ENCODE measurements at places on chromosomes 1 and 21.

DNA sequence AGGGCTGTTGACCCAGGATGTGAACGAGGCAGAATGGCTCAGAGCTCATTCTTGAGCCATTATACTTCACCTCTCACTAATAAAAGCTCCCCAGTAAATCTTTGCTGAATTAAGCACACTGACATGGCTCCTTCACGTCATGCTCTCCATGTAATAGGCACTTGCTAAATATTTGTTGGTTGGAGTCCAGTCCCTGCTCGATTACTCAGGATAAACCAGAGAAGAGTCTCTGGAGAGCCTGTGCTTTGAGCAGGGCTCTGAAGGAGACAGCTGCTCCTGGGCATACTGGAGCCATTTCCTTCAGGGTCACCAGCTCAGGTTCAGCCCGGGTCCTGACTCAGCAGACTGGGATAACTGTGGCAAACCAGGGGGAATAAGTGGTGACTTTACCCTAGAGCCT lies 46.9 kb downstream of the HLX start:
- DNase-seq = no peak

- DNase-seq = no peak
Measured at GRCh38 chr21:35037384-35037765, 11.7 kb downstream of the RUNX1 start.

- no peak for DNase-seq
Measured at GRCh38 chr21:42361286-42361685, 5.0 kb downstream of the TFF1 start.

- DNase-seq = no peak
Measured at GRCh38 chr1:38014171-38014570, 1.6 kb downstream of the UTP11 start.

- DNase-seq = no peak
Measured at GRCh38 chr1:166272851-166273250, 106.0 kb upstream of the FAM78B start.

DNA sequence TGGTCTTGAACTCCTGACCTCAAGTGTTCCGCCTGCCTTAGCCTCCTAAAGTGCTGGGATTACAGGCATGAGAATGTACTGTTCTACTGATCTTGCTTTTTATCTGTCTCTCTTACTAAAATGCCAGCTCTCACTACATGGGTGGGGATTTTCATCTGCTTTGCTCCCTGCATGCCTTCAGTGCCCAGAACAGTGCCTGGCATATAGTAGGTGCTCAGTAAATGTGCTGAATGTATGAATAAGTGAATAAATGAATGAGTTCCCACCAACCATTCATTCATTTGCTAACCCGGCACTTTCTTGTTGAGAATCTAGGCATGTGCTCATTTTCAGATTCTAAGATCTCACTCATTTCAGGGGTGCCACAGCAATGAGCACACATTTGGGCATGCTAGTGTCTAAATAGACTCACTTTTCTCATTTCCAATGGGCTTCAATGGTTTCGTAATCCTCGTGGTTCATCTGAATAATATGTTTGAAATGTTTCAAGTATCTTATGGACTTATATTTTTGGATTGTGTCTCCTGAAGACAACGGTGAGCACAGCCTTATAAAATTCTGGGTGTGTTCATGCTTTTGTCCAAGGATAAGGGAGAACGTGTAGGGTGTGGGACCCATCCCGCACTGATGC lies 7.6 kb downstream of the DHRS3 start:
- DNase-seq = no peak

DNA sequence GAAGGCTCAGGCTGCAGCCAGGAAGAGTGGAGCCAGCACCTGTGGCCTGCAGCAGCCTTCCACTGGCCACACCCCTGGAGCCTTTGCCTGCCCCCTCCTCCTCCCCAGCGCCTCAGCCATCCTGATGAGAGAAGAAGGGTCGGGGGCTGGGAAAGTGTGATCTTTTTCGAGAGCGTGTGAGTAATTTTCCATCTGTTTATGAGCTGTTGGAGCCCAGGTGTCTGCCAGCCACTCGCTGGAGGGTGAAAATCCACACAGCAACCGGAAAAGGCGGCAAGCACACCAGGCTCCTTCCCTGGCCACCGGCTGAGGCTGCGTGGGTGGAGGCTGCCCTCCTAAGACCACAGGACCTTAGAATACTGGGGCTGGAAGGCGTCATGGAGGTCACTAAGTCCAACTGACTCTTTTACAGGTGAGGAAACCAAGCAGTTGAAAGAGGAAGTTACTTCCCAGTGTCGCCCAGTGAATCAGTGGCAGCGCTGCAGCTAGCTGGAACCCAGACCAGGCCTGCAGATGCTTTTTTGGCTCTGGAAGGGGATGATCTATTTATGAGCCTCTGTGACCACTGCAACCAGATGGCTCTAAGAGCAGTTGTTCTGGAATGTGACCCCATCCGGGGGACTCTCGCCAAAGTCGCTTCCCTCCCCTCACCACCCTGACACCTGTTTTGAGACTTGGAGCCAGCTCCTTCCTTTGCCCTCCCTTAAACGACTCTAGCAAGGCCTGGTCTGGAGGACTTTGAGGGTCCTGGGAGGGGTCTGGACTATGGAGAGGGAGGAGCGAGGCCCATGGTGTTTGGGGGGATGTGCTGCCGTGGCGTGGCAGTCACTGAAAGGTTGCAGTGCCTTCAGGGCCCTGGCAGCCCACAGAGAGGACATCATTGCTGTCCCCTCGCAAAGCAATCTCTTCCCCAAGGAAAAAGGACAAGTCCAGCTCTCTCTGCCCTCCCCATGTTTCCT lies 54.5 kb downstream of the LGR6 start:
- DNase-seq = no peak

GRCh38 chr1:162215902-162216301 lies 146.4 kb downstream of the NOS1AP start:
- no peak for DNase-seq

DNA sequence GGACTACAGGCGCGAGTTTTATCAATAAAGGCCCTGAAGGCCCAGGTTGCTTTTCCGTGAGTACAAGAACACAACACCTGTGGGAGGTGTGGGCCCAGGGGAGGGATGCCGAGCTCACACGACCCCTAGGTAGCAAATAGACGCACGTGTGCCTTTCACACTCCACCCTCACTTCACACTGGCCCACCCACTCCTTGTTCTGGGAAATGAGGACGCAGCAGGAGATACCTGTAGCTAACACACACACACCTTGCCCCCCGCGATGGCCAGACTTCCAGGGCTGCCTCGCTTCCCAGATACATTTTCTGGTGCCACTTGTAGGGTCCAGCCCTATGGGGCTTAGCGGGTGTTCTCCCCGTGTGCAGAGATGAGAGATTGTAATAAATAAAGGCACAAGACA lies 4.3 kb upstream of the CCDC27 start:
- no peak for DNase-seq

GRCh38 chr21:43598416-43599120 lies 60.7 kb downstream of the HSF2BP start:
- no peak for DNase-seq

- DNase-seq = no peak
Measured at GRCh38 chr21:38843806-38844503, 38.2 kb downstream of the ETS2 start.

GRCh38 chr1:186188736-186189135 lies 186.3 kb downstream of the TPR start:
- DNase-seq = no peak

DNA sequence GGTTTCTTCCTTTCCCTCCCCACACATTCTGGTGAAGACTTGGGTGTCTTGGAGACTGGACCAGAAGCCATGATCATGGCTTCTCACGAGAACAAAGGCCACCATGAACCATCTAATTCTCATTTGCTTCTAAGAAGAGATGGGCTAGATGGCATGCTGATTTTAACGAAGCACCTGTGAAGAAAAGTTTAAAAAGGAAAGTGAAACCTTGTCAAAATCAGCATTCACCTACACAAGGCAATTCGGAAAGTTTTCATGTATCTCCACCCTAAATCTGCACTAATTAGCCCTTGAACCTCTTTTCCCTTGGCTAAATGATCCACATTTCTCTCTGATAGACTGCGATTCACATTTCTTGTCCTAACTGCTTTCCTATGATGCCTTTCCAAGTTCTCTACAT lies 114.3 kb upstream of the RAVER2 start:
- no peak for DNase-seq

DNA sequence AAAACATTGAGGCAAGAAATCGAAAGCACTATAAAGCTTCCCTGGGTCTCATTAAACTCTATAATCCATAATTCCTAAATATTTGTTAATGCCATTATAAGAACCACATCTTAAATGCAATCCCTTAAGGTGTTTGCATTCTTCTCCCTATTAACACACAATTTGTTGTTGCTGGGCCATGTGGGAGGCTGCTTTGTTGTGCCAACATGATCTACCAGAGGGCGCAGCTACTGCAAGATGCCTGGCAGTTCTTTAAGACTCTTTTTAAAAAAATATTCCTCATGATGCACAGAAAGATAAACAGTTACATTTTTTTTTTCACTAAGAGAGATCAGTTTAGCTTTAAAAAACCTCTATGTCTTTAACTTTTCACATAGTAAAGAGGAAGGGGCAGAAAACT lies 39.0 kb upstream of the BCAS2 start:
- DNase-seq = no peak

DNA sequence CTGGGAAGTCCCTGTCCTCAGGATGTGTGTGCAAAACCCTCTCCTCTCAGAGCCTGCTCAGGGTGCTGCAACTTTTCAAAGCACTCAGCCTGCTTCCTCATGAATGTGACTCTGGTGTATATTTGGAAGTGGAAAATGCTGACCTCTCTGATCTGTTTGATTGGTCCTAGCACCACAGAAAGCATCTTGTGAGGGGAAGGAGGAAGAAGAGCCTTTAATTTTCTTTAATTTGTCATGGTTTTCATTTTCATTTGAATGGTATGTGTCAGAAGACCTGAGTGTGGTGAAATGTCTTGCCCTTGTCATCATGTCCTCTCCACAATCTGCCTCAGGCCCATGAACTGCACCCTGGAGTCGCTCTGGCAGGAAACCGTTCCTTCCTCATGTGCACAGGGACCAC lies 383.5 kb downstream of the NTNG1 start:
- no peak for DNase-seq

GRCh38 chr21:44547656-44548331 lies 3.5 kb downstream of the KRTAP10-2 start:
- DNase-seq = peak; percentile 14

GRCh38 chr1:44261962-44262361 lies 48.7 kb downstream of the DMAP1 start:
- DNase-seq = no peak

DNA sequence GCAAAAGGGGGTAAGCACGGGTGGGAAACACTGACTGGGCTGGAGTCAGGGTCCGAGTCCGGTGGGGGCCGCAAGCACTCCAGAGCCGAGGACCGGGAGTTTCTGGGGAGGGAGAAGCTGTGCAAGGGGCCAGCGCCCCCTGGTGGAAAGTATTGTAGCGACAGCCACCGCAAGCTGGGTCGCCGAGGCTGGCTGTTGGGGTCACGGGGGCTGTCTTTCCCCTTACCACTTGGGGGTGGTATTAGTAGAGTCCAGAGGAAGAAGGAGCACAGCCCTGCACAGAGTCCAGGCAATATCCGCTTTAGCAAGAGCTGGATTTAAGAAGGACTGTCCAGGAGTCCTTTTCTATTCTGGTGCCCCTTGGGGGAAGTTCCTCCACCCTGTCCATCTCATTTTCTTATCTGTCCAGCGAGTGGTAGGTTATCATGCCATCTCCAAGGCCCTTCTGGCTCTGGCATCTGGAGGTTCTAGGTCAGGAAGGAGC lies 17.9 kb upstream of the ETV3 start:
- DNase-seq = peak; percentile 60

DNA sequence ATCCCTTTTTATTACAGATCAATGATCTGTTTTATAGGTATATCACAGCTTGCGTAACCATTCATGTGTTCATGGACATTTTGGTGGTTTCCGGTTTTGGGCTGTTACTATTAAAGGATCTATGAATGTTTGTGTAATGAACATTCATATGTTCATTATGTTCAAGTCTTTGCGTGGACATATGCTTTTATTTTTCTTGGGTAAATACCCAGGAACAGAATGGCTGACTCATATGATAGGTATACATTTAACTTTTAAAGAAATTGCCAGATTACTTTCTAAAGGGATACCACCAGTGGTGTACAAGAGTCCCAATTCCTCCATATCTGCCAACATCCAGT lies 73.7 kb downstream of the SPATA46 start:
- DNase-seq = no peak

- no peak for DNase-seq
Measured at GRCh38 chr1:225182716-225183115, 245.1 kb downstream of the LBR start.

GRCh38 chr1:113233441-113233840 lies 156.9 kb upstream of the MAGI3 start:
- DNase-seq = no peak

- no peak for DNase-seq
Measured at GRCh38 chr1:64051796-64052195, 151.6 kb upstream of the UBE2U start.

DNA sequence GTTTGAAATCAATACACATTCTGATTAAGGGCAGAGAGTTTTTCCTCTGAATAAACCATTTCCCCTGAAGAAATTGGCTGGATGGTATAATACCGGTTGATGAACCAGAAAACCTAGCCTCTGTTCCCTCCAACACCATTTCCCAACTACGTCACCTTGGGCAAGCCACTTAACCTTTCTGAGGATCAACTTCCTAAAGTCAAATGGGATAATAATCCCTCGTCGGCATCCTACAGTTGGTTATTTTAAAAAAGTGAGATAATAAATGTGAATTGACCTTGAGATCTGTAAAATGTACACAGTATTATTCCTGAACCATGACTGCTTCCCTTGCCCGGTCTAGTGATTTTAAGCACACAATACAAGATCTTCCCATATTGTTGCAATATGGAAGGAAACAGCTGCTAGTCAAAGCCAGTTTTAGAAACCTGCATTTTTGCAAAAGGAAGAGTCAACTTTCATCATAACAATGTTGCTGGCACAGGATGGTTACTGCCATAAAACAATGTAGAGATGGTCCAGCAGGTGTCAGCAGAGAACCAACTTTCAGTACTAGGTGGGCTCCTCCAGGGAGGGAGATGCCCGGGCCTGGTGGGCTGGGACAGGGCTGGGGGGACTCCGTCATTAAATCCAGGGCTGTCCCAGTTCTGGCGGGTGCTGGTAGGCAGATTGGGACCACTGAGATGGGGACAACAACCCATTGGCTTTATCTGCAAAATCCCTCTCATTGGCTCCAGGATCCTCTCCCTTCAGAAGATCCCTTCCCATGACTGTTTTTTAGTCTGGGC lies 5.2 kb upstream of the HLX start:
- no peak for DNase-seq

GRCh38 chr1:38062361-38063288 lies 16.0 kb upstream of the POU3F1 start:
- DNase-seq = no peak

DNA sequence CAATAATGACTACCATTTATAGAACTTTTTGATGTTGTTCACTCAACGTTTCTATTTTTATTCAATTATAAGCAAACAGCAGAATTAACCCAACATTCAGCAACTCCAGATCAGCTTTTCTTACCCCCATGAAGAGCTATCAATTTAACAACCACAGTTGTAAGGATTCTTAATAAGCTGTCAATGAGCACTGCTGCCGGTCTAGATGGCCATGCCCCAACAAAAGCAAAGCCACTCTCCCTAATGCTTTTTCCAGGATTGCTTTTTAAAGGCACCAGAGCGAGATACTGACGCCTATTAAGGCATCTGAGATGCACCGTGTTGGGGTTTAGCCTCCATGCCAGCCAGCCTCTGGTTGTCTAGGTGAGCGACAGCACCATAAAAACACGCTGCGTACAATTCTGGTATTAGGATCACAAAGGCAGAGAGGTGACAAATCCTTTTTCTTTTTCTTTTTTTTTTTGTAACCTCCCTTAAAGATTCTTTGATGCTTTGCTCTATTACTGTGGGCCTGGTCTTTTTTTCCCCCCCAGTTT lies 39.5 kb downstream of the PTPRC start:
- no peak for DNase-seq

- DNase-seq = no peak
Measured at GRCh38 chr1:37037690-37038089, 3.4 kb upstream of the GRIK3 start.

GRCh38 chr1:209057901-209058300 lies 525.6 kb upstream of the CAMK1G start:
- DNase-seq = no peak
